ENCODE measurements at places on chromosomes 1 and 21.

DNA sequence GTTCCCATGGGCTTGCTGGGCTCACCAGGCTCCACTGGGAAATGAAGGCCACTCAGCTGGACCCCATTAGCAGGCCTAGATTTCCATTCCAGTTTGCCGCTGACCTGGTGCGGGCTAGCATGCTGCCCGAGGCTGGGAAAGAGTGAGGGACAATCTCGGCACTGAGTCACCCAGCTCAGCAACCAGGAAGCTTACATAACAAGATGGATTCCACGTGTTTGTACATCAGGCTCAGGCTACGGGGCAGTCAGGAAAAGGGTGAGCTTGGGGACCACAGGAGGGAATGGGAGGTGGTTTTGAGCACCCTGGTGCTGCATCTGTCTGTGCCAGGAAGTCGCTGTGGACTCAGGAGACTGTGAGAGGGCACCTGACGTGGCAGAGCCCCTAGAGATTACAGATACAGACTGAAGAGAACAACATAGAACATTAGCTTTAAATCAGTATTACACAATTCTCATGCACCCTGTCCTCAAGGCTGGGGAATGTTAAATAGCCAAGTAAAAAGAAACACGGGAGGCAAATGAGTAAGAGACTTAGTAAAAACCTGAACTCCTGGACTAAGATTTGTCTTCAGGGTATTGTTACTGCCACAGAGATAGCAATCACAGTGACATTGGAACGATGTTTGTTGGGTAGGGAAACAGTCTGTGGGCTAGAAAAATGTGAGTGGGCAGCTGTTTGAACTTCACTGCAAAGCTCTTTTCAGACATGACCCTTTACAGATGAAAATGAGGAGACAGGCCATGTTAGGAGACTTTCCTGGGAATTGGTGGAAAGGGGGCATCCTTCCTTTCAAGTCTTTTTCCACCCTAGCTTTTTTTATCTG, 51.1 kb downstream of the GLUL start:
- no peak for DNase-seq

DNA sequence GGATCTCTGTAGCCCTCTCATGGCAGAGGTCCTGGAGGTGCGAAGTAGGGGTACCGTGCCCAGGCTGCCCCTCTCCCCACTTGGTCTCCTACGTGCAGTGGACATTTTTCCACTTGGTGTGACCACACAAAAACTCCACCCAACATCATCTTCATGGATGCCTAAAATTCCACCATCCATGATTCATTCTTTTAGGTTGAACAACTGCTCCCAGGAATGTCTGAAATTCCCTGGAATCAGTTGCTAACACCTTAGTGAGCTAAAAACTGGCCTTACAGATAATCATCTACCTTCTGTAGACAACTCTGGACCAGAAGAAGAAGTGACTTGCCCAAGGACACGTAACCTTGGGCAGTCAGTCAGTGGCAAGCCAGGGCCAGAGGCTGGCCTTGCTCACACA, 32.1 kb upstream of the CLIC4 start:
- DNase-seq: no peak

- DNase-seq: no peak
These were observed 32.3 kb downstream of the CFAP57 start for GRCh38 chr1:43204394-43204793.

- DNase-seq: no peak
These were observed 395.0 kb downstream of the PTPRU start for GRCh38 chr1:29631361-29631760.

DNA sequence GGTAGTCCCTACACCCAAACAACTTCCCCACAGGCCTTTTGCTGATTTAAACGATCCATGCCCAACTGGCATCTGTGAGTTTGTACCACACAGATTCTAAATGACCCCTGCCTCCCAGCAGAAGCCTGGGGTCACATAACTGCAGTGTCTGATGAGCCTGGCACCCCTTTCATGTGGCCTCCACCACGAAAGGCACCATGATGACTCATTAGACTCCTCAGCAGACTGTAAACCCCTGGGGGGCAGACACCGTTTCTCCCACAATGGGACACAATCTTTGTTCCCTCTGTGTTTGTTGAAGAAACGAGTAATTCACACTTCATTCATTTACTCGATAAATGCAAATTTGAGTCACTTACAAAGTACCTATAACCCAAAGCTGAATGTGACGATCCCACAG, 81.6 kb downstream of the CCDC185 start:
- DNase-seq: no peak

Measured in stimulated activated CD4-positive, alpha-beta T cell treated with anti-CD3 and anti-CD28 coated beads, Interleukin-12 subunit alpha, Interleukin-12 subunit beta, amount 100 ng/mL, for 48 hours (primary cell).